ENCODE measurements at places on chromosomes 2 and 18.

- no peak for DNase-seq
Measured at GRCh38 chr2:210524533-210524932, 31.9 kb upstream of the CPS1 start.

GRCh38 chr2:110860630-110861029, 128.3 kb downstream of the ACOXL start:
- no peak for DNase-seq

- peak; percentile 34 for DNase-seq
Measured at GRCh38 chr2:217396165-217396564, 536.3 kb upstream of the TNP1 start.

DNA sequence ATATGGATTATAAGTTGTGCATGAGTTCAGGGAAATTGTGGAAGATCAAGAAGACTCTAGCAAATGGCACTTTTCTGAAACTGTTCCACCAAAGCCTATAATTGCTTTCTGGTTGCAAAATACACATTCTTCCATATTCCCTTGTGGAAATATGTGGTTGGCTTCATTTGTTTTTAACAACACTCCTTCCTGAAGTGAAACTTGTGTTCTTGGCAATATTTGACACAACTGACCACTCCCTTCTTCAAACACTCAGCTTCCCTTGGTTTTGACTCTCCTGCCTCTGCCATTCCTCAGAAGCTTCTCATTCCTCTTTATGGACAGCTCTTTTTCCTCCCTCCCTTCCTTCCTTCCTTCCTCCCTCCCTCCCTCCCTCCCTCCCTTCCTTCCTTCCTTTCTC, 192.3 kb downstream of the PMAIP1 start:
- DNase-seq = peak; percentile 33

GRCh38 chr2:10524851-10525572, 76.9 kb upstream of the ODC1 start:
- DNase-seq = no peak

- peak; percentile 75 for DNase-seq
Measured at GRCh38 chr2:37877457-37878315, 47.4 kb upstream of the RMDN2 start.

DNA sequence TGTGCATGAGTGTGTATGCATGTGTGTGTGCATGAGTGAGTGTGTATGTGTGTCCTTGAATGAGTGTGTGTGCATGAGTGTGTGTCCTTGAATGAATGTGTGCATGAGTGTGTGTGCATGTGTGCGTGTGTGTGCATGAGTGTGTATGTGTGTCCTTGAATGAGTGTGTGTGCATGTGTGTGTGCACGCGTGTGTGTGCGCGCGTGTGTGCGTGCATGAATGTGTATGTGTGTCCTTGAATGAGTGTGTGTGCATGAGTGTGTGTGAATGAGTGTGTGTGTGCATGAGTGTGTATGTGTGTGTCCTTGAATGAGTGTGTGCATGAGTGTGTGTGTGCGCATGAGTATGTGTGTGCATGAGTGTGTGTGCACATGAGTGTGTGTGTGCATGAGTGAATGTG, 271.9 kb downstream of the RNF144A start:
- DNase-seq = no peak

- no peak for DNase-seq
Measured at GRCh38 chr2:221068123-221068522, 504.0 kb downstream of the EPHA4 start.

GRCh38 chr18:2070631-2071030, 500.7 kb downstream of the METTL4 start:
- no peak for DNase-seq

GRCh38 chr2:102055346-102055990, 63.7 kb downstream of the IL1R2 start:
- no peak for DNase-seq

DNA sequence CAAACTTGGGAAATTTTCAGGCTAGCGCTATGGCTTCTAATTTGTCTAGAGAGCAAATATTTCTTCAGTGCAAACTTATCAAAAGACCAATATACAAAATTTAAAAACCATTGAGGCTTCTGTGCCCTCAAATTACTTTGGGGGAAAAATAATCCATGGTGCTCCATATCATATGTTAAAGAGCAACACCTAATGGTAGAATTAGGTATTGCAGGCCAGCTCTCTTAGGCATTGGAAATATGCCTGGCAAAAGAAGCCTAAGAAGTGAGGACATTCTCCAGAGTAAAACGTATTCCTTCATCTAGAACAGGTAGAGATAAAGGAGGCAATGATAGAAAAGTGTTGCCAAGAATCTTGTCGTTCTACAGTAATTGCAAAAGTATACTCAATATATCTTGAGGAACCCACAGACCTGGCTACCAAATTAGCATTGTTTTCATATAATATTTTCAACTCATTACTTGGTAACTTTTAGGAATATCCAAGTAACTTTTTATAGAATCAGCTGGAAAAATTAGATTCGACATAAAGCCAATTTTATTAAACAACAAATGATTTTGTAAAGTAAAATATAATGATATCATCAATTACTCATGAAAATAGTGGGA, 401.1 kb downstream of the BCL11A start:
- peak; percentile 18 for DNase-seq

- DNase-seq = no peak
Measured at GRCh38 chr2:32780961-32781360, 153.1 kb downstream of the TTC27 start.

- DNase-seq = no peak
Measured at GRCh38 chr2:132726155-132726554, 56.1 kb upstream of the LYPD1 start.

DNA sequence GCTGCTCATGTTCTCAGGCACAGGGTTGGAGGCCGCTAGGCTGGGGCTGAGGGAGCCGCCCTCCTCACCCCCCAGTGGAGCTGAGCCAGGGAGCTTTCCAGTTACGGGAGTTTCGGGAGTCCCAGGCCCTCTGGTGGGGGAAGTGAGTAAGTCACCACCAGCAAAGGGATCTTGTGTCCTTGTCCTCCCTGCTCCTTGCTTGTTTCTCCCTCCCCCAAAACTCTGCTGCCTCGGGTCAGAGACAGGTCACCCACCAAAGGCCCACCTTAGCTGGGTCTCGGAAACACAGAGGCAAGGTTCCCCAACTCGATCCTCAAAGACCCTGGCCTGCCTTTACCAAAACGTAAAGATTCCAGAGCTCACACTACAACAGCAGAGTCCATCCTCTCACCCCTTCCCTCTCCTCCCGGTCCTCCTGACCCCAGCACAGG, 60.5 kb upstream of the POMC start:
- DNase-seq = peak; percentile 81

GRCh38 chr2:11333427-11334183, 10.8 kb downstream of the ROCK2 start:
- no peak for DNase-seq

- DNase-seq = no peak
Measured at GRCh38 chr2:180609626-180610340, 370.6 kb upstream of the UBE2E3 start.

- no peak for DNase-seq
Measured at GRCh38 chr2:172335736-172336135, 91.7 kb upstream of the ITGA6 start.

DNA sequence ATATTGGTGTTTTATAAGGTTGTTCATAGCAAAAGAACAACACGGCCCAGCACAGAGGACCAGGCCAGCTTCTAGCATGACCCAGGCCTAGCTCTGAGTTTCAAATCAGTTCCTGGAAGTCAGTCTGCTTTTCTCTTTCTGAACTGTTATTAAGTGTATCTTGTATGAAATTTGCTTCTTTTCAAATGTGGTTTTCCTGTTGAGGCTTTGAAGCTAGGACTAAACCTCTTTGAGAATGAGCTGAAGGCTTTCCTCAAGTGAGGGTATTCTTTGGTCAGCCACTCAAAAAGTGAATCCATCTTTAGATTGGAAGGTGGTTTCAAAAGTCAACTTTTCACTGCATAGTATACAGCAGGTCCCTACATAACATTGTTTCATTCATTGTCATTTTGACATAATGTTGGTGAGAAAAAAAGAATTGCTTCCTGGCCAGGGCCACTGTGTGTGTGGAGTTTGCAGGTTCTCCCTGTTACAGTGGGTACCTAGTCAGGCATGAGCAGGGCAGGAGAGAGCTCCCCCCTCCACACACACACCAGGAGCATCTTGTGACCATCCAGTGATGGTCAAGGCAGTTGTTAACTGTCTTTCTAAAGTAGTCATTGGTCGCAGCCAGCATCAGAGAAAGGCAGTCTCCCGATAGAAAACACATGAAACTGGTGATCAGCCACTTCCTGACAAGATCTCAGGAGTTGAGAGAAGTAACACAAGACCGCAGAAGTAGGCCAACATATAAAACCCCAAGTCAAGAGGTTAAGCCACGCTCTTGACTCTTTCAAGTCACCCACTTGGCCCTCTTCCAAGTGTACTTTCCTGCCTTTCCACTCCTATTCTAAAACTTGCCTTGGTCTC, 6.7 kb upstream of the ACAA2 start:
- DNase-seq = no peak

DNA sequence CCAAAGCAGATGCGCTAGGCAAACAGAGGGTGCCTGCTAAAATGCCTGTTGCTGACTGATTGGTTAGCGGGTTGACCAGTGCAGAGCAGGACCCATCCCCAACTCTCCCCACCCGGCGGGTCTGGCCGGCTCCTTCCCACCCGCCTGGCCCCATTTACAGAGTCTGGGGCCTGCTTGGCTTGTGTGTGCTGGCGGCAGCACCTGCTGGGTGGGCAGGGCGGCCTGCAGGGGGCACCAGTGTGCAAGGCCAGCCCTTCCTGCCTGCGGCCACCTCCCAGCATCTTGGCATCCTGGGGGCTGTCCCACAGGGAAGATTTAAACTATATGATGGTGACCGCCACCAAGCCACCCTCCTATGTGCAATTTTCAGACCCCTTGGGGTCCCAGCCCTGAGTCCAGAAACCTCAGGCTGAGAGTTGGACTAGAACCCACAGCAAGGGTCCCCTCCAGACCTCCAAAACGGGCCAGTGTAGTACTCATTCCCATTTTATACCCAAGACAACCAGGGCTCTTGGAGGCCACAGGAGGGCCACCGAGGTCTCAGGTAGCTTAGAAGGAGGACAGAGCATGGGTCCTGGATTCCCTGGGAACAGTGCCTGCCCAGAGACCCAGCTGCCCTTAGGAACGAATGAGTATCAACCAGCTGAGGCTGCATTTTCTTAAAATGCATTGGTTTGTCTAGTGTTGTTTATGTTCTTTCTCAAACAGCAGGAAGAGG, 173.6 kb downstream of the SMAD7 start:
- DNase-seq = peak; percentile 28

- peak; percentile 65 for DNase-seq
Measured at GRCh38 chr2:223046470-223047040, 5.4 kb upstream of the KCNE4 start.

DNA sequence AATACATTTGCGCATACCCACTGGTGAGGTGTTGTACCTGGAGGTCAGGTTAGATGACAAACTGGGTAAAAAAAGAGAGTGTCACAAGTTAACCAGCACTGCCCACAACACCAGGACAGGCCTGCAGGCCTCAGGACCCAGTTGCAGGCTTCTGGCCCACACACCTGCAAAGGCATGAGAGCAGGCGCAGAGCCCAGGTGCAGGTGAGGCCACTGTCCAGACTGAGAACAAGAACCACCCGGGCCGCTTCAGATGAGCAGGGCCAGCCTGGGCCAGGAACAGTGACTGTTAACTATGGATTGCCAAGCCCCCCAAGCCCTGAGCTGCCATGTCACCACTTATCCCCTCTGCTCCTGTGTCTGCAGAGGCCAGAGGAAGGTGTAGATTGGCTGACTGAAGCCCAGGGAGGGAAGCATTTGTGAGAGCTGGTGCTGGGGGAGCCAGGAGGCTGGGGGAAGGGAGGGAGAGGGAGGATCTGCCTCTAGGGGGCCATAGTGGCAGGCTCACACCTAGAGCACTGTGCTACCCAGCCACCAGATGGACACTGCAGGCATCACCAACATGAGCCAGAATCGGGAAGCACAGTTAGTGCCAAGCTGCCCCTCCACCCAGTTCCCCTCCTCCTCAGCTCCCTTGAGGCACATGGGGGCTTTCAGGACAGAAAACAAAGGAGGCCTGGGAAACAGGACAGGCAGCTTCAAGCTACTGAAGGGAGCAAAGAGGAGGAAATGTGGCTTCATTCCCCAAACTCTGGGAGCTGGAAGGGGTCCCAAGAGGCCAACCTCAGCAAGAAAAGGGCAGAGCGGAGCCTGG, 35.4 kb downstream of the SFXN5 start:
- DNase-seq = no peak

- no peak for DNase-seq
Measured at GRCh38 chr2:166784296-166784946, 103.9 kb upstream of the XIRP2 start.

DNA sequence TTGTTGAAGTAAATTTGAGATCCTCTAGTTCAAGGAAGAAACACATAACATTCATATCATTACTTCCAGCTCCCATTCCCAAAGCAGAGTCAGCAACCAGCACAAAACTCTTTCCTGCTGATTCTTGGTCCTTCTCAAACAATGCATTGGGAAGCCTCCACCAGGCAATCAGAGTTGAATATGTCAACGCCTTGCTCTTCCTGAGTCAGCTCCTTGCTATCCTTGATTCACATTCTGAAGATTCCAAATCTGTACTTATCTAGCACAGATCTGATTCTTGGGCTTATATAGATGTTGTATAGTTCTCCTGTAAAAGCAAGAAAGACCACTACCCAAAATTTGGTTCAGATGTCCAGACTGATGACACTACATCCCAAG, 29.6 kb downstream of the CFAP210 start:
- peak; percentile 48 for DNase-seq

DNA sequence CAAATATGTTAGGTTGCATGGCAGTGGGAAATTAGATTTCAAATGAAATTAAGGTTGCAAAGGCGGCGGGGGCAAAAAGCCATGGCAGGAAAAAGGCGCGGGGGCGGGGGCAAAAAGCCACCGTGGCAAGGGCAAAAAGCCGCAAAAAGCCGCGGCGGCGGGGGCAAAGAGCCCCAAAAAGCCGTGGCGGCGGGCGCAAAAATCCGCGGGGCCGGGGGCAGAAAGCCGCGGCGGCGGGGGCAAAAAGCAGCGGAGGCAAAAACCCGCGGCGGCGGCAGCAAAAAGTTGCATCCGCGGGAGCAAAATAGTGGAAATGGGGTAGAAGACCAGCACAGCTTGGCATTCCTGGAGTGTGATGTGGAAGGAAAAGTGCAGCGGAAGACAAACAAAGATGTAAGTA, 417.1 kb downstream of the ANKRD30B start:
- DNase-seq = no peak

DNA sequence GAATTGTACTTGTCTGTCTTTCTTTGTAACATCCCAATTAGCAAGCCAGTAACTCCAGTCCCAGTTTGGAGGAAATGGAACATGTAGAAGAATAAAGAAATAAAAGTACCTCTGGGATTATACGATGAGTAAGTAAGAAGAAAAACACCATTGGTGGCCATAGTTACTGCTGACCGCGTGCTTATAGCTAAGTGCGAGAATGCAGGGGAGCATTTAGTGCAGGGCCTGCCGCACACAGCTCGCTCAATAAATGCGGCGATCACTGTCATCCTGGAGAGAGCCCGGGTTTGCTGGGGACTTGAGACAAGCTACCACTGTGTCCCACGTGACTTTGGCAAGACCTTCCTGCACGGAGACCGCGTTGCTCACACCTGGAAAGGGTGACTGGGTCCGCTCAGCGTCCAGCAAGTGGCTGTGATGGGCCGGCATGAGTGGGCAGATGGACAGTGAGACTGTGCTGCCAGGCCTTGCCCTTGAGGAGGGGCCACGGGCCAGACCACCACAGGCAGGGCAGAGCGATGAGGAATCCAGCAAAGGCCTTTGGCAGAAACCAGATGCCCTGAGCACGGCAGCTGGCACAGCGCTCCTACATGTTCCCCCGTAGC, 54.8 kb downstream of the ADI1 start:
- no peak for DNase-seq

All from fibroblast of skin of right quadriceps (primary cell).